HS-5 (cell line): ENCODE measurements at places on chromosomes 2 and 18.

DNA sequence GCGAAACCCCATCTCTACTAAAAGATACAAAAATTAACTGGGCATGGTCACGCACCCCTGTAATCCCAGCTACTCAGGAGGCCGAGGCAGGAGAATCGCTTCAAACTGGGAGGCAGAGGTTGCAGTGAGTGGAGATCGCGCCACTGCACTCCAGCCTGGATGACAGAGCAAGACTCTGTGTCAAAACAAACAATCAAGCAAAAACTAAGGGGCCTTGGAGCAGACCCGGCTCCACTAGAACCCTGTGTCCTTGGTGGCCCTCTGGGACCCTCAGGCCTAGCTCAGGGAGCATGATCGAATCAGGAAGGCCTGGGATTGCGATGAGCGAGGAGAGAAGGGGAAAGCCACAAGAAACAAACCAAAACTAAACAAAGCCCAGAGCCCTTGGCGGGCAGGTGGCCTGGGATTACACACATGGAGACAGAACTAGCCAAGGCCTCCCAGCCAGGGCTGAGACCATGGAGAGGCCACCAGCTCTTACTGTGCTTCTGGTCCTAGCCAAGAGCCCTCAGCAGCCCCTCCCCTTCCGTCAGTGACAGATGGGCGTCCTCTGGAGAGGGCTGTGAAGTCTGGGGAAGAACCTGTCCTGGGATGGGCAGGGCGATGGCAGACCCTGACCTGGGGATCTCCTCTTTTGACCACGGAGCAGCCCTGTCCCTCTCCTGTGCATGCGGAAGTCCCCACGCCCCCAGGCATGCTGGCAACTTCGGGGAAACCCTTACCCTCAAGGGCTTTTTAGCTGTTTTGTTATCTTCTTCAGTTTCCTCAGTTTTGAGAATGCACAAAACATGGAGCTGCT lies 27.4 kb upstream of the CATIP start:
- DNase-seq: no peak

DNA sequence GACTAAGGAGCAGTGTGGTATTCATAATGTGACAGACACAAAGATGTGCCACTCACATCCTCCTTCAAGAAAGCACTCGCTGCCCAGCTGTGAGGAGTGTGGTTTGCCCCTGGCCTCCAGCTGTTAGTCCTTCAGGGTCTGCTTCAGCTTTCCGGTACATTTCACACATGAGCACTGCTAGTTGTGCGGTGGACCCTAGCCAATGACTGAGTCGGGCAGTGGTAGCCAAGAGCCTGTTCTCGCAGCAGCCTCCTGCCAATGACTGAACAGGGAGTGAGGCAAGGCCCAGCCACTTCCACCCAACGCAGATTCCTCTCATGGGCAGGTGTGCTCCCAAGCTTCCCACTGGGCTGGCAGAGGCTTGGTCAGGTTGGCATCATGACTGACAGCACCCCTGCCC lies 254.3 kb downstream of the RBM43 start:
- DNase-seq: no peak

DNA sequence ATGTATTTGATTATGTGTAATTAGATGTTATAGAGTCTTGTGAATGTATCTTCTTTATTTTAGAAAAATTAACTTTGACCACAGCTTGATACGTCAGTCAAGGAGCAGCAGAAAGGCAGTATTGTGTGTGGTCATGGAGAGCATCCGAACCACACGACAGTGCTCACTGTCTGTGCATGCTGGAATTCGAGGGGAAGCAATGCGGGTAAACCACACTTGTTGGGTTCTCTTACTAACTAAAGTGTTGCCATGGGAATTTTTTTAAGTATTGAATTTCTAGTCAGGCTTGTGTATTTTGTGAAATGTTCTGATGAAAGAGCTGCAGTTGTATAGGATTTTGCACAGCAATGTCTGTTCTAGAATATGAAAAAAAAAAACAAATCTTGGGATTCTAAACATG lies 4.8 kb downstream of the PJVK start:
- no peak for DNase-seq

DNA sequence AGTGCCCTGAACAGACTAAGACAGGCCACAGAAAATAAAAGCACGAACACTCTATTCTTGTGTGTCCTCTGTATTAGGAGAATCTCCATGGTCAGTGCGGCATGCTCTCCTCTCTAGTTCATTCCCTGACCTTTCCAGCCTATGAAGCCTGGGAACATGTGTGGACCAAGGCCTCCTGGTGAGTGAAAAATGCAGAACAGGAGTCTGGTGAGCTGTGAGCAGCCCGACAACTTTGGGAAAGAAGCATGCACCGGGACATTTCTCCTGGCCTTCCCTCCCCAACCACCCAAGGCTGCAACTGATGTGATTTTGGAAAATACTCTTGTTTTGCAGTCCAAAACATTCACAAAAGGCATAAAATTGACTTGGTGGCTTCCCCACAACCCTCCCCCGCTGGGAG lies 878.3 kb upstream of the ID2 start:
- DNase-seq: no peak

- DNase-seq: peak; percentile 14
These were observed 39.4 kb downstream of the HRH4 start for GRCh38 chr18:24499814-24500213.

DNA sequence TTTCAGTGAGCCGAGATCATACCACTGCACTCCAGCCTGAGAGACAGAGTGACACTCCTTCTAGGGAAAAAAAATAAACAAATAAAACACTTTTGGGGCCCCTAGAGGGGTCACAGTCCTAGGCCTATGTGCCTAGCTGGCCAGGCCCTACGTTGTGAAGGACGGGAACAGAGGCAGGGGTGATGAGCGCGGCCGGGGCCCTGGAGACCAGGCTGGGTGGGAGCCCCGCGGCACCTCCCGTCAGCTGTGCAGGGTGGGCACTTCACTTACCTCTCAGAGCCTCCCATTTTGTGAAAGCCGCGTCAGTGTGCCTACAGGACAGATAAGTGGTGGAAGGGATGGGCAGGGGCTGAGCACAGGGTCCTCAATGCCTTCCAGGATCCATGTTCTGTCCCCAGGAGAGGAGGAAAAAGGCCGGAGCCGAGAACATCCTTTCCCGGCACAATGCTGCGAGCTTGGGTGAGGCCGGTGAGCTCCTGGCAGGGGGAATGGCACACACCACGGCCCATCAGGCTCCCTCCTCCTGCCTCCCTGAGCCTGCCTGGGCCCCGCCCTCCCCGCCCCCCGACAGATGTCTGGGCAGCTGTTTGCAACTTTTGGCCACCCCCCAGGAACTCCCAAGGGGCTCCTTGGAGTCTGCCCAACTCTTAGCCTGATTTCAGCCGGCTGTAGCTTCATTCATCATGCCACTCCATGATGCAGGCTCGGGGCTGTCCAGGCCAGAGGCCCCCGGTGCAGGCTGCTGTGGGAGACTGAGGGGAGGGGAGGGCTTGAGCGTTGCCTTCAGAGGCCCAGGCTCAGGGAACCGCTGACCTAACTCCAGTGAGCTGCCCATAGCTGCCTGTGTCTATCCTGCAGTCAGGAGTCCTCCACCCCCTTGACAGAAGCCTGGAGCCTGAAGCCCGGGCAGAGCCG lies 196.5 kb downstream of the TFCP2L1 start:
- DNase-seq: no peak

DNA sequence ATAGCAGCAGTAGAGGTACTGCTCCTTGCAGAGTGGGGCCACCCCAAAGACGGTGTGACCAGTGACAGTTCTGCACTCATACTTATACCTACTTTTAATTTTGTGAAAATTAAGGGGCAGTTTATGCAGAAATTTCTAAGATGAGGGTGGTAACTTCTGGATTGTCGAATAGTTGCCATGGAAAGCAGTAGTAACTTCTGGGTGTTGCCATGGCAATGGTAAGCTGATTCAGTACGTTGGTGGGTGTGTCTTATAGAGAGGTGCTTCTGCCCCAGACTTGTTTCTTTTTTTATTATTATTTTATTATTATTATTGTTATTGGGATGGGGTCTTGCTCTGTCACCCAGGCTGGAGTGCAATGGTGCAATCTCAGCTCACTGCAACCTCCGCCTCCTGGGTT lies 82.8 kb upstream of the L3MBTL4 start:
- DNase-seq: no peak

DNA sequence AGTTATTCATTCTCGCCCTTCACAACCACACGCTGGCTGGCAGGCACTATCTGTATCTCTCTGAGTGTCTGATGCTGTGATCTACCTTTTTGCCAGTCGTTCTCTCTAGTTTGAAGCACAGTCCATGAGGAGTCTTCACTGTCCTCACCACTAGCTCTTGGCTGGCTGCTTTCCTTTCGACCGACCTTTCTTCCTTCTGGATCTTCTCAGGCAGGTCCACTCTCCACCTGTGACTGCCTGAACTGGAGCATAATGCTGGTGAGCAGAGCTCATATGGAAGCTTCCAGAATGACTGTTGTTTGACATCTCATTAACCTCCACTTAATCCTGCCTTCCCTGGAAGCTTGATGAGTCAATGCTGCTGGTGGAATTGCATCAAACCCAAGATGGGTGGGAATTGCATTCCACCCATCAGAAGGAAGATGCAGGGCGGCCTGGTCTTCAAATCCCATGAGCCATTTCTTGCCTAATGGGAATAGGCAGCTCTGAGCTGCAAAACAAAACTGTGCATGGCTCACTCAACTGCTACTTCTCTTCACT lies 283.5 kb upstream of the HDAC4 start:
- no peak for DNase-seq

GRCh38 chr2:7119132-7119835 lies 202.1 kb downstream of the RNF144A start:
- DNase-seq: peak; percentile 13

DNA sequence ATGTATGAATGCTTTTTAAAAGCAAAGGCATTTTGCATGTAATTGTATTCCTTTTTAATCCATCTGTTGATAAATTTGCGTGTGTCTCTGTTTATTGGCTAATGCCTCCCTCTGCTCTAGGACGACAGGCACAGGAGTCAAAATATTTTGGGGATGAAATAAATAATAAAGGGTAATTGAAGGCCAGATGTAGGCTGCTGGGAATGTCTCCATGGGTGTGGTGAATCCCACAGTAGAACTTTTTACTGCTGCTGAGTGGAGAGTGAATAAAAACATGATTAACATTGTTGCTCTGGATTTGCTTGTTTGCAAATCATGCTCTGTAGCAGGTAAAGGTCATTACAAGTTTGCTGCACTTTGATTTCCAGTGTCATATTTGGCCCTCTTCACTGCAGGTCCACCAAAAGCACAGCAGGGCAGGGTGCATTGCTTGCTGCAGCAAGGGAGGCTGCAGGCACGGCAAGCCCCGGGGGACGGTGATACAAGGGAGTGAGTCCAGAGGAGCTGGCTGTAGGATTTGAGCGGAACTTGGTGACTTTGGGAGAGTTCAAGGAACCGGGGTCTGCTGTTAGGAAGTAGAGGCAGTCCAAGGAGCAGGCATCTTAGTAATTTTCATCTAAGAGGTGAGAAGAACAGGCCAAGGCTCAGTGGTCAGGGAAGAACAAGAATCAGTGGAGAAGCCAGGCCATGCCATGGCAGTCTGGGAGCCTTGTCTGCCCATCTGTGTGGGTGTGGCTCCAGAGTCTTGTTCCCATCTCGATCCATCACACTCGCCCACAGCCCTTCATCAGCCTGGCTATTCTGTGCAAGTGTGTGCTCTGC lies 201.5 kb upstream of the RAB6C start:
- no peak for DNase-seq

- DNase-seq: peak; percentile 73
These were observed 98.7 kb upstream of the SLC66A3 start for GRCh38 chr2:11056614-11057013.

DNA sequence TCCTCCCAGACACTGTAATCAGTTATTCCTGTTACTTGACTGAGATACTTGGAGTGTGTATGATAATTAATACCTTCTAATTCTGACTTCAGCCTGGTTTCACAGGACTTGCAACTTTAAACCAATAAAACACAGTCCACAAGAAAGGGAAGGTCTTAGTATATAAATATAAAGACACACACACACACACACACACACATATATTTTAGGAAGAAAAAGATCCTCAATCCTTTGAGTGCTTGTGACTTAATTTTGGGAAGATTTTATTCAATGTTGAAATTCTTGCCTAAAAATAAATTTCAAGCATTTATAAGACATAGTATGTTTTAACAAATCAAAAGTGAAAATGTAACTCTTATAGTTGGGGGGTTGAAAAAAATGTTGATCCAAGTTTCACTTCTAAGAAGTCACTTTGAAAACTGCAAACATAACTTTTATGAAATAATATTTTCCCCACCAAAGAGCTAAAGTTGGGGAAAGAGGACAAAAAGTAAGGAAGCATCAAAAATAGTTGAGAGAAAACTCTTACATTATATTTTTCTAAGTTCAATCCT lies 824 bp upstream of the VPS54 start:
- DNase-seq: peak; percentile 43
